Sciatic nerve (tissue), 2 donors: ENCODE measurements at places on chromosomes 5 and 9.

DNA sequence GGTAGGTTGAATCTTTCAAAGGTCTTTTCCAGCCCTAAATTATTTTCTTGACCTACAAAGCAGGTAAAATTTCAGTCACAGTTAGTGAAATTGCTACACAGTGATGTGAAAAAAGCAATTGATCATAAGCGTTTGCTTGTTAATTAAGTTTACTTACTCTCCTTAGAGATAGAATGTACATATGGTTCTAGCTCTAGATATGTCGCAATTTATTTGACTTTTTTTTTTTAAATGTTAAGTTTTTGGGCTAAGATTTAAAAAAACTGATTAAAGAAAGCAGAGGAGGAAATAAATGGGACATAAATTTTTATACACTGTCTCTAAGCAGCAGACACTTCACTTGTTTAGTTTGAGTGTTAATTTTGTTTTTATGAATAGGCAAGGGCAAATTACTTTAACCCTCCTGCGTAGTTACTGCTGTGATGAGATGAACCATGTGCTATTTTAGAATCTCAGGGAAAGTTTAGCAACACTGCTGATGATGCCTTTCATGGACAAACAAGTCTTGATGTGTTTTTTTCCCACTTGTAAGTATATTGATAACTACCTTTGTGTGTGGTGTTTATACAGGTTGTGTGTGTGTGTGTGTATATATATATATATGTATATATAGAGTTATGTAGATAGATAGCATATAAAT lies 38.3 kb upstream of the FAM120AOS start:
- no peak for DNase-seq

GRCh38 chr9:90029996-90030395 lies 425.2 kb downstream of the GADD45G start:
- DNase-seq = no peak

DNA sequence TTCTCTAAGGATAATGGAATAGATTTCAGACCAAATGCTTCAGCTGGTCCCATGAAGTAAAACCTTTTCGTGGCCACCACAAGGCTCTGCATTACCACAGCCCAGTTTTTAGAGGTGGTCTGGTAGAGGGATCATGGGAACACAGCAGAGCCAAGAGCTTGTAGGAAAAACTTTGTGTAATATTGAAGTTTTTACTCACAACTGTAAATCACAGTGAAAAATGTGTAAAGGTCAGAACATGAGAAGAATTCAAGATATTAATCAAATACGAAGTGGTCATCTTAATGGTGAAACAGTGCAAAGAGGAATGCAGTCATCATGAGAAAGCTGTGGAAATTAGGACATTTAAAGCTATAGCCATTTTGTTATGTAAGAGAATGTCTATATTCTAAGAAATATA lies 197.5 kb downstream of the NPR3 start:
- DNase-seq = no peak

DNA sequence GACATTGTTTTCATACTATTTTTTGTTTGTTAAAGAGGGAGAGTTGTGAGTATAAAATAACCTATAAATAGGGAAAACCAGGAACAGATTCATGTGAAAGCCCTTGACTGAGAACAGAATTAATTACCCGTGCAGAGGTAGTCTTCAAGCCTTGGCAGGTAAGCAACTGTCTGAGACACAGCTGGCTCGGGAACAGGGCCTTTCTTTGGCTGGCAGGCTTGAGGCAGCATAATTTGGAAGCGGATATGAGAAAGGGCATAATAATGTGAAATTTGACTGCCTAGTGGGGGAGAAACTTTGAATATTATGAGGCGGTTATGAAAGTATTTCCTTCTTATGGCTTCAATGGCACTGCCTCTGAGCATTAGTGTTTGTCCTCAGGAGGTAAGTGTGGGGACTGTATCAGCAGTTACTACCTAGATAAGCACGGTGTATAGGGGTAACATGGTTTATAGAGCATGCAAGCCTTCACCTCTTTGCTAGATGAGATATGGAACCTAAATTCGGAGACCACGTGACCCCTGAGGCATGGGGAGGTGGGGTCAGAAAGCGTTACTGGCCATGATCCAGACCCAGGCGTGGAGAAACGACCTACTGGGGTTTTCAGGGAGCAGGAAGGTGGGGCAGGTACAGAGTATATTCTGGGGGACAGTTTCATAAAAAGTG lies 210.2 kb upstream of the GAS1 start:
- no peak for DNase-seq

DNA sequence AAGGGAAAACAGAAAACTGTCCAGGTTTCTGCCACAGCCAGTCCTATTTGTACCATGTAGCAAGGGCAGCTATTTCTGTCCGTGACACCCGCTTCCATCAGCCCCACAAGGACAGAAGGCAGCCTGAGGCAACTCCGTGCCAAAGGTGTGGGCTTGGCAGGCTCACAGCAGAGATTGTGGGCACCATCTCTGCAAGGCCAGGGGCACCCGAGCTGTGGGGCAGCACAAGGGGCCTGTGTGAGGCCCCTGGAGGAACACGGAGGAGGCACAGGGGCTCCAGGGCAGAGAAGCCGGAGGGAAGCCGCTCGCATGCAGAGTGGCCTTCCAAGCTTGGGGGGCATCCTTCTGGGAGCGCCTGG lies 43.5 kb downstream of the COL23A1 start:
- DNase-seq = no peak

DNA sequence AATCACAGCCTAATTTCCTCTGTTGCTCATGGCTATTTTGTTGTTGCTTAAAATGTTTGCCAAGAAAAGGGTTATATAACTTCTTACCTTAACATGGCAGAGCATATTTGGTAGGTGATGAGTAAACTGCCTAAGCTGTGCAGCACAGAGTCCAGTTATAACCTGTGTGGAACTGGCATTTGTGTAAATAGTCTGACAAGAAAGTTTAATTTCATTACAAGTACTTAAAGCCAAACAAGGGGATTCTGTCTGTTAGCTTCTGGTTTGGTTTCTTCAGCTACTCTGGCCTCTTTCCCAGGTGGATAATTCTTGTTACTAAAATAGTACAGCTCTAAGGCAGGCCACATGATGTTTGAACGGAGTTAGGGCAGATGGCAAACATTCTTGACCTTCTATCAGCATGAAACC lies 72.2 kb downstream of the PTCD2 start:
- no peak for DNase-seq

DNA sequence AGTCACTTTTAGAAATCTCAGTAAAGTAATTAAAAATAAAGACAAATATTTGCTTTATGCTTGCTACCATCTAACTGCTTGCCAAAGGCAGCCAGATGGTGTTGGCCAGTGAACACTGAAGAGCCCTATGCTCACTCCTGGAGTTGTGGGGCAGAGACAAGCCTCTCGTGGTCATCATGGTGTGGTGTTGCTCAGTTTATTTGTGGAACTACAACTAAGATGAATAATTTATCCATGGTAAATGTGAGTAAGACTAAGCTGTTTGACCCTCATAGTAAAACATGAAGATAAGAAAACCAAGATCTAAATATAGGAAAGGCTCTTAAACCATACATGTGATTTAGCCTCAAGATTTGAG lies 100.7 kb downstream of the PDE8B start:
- DNase-seq = no peak

GRCh38 chr5:57199866-57200265 lies 26.0 kb downstream of the GPBP1 start:
- no peak for DNase-seq

DNA sequence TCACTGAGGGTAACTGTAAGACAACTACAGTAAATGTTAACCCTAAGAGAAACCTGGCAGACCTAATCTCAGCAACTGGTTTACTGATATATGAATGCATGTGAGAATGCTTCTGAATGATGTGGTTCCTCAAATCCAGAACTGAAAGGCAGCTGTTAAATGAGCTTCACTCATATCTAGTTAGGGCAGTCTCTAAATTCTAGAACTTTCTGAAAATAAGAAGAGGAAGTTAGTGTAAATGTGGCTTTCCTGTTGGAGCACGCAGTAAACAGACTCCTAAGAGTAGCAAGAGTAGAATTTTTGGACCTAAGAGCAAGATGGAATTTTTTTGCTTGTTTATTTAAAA lies 117.9 kb upstream of the KCNN2 start:
- DNase-seq = no peak

DNA sequence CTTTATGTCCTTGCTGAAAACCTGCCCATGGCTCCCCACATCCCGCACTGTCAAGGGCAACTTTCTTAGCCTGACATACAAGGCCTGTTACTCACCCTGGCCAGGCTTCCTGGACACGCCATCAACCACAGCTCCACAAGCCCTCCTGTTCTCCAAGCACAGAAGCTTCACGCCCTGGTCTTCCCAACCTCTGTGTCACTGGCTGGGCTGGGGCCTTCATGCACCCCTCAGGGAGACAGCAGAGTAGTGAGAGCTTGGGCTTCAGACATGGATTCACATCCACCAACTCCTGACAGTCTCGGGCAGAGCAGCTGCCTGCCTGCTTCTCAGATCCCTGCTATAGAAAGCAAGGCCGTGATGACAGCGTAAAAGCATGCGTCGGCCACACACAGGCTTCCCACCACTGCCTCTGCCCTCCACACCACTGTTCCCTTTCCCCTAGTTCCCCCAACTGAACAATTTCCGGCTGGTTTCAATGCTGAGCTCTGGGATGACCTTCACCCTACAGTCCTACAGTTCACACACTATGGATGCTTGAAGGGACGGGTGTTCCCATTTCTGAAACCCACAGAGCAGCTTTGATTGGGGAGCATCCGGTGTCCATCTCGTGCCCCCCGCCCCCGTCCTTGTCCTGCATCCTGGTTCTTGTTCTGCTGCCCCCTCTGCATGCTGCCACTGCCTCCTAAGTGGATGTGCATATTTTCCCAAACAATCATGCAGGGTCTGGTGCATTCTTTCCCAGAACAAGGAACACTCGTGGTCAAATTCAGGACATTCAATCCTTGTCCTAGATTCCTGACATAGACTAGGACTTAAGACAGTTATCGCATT lies 33.4 kb upstream of the ADAMTS2 start:
- no peak for DNase-seq

GRCh38 chr5:101678481-101679193 lies 617.4 kb downstream of the SLCO4C1 start:
- peak; percentile 78 for DNase-seq

- no peak for DNase-seq
These were observed 254.6 kb downstream of the SMARCA2 start for GRCh38 chr9:2269778-2270177.

DNA sequence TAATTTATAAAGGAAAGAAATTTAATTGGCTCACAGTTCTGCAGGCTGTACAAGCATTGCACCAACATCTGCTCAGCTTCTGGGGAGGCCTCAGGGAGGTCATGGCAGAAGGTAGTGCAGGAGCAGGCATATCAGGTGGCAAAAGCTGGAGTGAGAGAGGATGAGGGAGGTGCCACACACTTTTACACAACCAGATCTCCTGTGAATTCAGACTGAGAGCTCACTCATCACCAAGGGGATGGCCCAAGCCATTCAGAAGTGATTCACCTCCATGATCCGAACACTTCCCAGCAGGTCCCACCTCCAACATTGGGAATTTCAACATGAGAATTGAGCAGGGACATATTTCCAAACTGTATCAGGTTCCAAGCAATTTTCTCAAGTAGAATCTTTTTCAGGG lies 84.7 kb upstream of the BRINP1 start:
- no peak for DNase-seq

DNA sequence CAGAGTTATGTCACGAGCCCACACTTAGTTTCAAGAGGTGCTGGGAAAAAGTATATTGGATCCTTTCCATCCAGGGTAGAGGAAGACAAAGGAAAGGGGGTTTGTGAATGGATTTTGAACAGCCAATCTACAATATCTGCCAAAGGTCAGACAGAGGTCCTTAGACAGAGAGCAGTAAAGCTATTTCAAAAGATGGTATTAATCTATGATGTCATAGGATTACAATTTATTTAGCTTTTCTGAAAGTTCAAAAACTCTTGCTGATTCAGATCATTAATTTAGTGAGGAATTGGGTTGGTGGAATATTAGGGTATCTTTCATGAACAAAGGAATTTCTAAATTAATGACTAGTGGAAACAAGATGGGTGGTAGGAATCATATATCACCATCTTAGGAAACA lies 126.9 kb downstream of the NTRK2 start:
- DNase-seq = no peak

DNA sequence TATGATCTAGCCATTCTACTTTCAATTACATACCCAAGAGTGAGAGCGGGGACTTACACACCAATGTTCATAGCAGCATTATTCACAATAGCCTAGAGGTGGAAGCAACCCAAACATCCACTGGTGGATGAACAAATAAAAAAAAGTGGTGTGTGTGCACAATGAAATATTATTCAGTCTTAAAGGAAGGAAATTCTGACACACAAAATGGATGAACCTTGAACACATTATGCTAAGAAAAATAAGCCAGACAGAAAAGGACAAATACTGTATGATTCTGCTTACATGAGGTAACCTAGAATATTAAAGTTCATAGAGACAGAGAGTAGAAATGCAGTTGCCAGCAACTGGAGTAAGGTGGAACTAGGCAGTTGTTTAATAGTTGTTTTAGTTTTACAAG lies 22.1 kb downstream of the ETF1 start:
- no peak for DNase-seq

DNA sequence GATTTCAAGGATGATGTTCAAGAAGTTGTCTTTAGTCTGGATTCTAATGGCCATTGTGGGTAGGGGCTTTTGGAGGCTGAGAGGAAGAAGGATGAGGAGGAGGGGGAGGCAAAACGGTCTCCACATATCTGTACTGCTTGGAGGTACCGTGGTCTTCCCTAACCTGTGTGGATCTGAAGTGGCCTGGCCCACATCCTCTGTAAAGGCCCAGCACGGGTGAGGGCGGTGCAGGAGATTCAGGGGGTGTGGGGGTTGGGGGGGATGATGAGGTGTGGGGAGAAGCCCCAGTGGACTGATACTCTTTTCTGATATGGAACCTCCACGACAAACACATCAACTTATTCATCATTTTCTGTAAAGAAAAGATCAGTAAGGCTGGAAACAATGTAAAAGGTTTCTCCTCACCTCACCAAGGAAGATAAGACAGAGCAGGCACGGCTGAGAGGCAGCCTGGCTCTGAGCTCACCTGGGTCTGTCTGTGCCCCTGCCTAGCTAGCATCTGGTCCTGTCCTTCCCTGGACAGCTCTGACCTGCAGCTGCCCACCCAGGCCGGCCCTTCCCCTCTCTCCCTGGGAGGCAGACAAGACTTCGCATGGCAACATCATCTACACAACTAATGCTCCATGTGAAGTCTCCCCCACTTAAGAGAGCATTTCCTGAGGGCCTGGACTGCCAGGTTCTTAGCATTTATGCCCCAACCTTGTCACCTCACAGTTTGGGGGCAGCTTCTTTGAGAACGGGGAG lies 5.6 kb upstream of the IL3 start:
- no peak for DNase-seq

GRCh38 chr5:157184117-157184670 lies 3.6 kb downstream of the ITK start:
- DNase-seq = no peak
